ENCODE measurements at places on chromosomes 11 and 22.
A peak's percentile ranks its signal among the peaks of the same experiment; 100 is the strongest.

DNA sequence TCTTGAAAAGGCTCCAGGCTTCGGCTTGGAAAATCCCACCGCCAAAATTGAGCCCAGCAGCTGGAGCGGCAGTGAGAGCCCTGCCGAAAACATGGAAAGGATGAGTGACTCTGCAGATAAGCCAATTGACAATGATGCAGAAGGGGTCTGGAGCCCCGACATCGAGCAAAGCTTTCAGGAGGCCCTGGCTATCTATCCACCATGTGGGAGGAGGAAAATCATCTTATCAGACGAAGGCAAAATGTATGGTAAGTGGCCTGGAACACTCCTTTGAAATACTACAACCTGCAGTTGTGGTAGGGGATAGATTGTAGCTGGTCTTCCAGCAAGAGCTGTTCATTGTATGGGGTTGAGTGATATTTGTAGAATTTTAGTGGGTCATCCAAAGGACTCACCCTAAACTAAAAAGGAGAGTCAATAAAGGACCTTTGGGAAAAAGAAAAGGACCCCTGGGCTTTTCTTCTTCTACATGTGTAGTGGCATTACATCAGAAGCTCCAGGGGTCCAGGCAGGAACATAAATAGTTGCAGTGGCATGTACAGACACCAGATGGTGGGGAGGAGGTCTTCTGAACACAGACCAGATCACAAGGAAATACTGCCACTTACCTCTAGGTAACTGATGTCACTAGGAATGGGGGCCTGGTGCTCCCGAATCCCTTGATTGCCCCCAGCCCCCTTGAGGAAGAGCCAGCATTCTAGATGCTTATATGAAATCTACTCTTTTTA, 90.1 kb downstream of the TEAD1 start:
- no peak for DNase-seq

GRCh38 chr22:30216710-30217109, 29.8 kb downstream of the LIF start:
- no peak for DNase-seq

DNA sequence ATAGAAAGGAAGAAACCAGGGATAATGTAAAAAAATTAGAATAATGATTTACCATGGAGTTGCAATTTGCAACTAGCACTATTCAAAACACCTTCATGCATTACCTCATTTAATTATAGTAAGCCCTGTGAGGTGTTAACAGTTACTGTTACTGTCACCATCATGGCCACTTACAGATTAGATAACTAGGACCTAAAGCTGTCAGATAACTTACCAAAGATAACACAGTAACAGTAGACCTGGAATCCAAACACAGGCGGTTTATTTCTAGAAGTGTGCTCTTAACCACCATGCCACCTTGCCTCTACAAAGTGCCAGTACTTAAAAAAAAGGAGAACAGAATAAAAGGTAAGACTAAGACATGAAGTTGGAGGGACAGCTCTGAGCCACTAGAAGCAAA, 11.1 kb upstream of the LARGE1 start:
- DNase-seq = no peak

DNA sequence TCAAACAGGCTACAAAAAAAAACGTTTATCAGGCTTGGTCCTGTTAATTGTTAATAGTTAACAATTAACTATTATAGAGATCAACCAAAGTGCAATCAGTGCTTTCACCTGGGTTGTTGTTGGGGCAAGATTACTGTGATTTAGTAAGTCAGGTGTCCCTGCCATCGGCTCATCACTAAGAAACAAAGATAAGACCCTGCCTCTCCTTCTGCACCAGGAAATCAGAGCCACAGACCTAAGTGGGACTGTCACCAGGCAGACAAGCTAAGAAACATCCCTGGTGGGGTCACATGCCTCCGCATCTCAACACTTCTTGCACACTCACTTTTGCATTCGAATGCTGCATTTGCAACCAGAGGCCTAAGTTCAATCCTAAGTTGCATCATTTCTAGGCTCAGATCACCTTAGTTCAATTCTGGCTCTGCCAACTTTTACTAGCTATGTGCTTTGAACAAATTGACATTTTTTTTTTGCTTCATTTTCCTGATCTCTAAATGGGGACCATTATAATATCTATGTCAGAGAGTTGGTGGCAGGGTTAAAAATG, 298.9 kb upstream of the B3GAT1 start:
- no peak for DNase-seq

GRCh38 chr22:36826262-36826661, 9.4 kb upstream of the PVALB start:
- DNase-seq = no peak

DNA sequence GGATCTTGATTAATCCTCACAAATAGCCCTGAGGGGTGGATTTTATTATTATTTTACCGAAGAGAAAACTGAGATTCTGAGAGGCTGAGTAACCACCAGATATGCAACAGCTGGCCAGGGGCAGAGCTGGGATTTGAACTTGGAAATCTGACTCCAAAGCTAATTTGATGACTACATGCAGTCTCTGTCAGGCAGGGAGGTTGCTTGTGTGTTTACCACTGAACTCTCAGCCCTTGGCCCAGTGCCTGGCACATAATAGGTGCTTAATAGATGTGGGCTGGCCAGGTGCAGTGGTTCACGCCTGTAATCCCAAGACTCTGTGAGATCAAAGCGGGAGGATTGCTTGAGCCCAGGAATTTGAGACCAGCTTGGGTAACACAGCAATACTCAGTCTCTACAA, 121.7 kb upstream of the CRYBB3 start:
- DNase-seq = no peak

DNA sequence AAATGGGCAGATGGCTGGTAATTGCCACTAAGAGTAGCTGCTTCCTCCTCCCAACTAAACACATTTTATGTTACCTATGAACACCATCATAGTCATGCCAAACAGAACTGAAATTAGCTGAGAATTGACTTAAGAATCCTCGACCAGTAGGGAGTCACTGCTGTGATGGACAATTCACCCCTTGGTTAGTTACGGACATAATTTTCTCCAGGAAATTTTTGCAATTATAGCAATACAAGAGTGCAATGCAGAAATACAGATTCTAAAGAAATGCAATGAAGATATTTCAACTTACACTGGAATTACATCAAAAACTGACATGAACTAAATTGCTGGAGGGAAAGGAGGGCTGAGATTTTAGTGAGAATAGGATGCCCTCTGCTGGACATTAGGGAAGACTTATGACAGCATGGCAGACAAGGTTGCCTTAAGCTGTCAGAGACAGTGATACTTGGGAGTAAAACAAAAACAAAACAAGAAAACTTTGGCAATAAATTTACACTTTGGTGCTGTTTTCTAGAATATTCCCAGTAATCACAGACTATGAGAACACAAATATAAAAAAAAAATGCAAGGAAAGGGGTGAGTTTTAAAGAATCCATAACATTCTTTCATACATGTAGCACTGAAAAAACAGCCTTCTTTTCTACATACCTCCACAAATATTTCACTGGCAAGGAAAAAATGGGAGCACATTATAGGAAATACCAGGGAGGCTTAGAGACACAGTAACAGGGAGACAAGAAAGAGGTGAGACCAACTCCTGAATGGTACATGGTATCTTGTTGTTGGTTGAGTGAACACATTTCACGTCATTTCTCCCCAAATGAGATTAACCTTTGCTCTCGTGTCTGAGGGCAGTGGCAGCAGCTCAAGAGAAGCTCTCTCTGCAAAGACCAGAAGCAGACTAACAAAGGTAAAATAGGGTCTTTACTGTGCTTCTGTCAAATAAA, 11.2 kb upstream of the PPP2R1B start:
- DNase-seq = no peak

DNA sequence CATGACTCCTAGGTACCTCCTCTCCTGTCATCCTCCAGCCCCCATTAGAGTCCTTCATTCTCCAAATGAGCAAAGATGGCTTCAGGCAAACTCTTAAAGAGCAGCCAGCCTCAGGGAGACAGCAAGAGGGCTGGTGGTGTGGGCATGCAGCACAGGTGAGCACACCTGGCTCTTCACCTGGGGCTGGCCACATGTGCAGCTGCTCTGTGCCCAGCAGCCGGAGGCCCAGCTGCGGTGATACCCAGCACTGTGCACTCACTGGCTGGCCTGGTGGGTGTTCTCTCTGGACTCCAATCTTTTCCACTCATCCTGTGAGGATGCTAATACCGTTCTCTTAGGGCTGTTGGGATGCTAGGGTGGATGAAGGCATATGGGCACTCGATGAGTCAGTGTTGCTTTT, 106.1 kb upstream of the PARVA start:
- DNase-seq = no peak

DNA sequence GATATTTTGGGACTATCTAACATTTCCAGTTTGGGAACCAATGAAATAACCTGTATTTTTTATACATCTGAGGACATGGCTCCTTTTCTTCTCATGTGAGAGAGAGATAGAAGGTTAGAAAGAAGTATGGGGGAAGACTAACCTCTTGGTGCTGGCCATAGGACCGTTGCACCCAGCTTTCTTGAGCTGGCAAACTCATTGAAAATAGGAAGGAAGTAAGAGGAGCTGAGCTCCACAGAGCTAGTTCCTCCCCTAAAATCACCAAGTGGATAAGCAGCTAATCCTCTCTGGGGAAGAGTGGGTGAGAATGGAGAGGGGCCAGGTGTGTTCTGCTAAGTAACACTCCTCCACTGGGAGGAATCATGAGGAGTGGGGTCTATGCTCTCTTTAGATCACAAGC, 387.4 kb upstream of the CADM1 start:
- no peak for DNase-seq

DNA sequence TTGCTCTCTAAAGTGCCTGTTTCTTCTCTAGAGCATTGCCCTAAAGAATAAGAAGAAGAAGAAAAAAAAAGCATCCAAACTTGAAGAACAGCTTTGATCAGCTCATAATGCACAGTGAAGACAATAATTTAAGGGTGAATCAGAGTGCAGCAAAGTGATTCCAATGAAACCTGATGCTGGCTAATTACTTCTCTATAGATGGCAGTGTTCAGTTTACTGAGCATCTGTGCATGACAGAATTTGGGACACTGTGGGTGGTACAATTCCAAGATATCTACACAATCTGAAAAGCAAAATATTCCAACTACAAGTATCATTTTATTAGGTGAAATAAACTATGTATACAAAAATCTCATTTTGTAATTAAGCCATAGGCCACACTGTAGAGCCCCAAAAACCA, 450.5 kb upstream of the CCDC90B start:
- no peak for DNase-seq

DNA sequence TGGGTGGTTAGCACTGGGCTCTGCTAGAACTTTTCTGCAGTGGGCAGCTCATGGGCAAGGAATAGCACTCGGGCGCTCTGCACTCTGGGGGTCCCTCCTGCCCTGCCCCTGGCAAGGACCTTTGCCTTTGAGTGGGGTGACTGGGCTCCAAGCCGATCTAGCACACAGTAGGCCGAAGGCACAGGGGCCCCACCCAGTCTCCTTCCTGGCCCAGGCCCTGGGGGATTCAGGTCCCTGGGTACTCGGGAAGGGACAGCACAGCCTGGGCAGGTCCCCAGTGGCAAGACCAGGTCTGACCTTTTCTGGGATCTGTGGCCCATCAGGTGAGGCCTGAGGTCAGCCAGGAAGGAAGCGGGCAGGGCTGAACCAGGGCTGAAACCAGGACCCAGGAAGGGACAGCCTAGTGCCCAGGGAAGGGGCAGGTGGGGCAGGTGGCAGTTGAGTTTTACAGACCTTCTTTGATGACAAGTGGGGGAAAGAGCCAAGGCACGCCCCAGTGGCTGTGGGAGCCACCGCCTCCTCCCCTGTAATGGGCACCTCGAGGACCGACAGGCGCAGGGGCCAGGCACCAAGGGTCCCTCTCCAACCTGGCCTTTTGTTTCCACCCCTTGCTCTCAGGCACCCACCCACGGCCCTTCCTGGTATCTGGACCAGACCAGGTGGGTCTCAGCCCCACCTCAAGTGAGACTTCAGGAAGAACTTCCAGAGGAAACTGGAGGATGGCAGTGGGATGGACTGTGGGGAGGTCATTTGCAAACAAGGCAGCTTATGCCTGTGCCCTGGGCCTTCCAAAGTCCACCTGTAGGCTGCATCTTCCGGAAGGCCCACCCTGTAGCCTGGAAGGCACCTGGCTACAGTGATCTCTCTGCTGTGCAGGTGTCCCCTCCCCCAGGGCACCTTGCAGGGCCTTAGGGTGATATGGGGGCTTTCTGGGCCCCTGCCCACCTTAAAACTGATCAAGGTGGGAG, 883 bp upstream of the AIFM3 start:
- DNase-seq = no peak

GRCh38 chr11:9263840-9264315, 1.3 kb downstream of the DENND5A start:
- DNase-seq = peak; percentile 11

DNA sequence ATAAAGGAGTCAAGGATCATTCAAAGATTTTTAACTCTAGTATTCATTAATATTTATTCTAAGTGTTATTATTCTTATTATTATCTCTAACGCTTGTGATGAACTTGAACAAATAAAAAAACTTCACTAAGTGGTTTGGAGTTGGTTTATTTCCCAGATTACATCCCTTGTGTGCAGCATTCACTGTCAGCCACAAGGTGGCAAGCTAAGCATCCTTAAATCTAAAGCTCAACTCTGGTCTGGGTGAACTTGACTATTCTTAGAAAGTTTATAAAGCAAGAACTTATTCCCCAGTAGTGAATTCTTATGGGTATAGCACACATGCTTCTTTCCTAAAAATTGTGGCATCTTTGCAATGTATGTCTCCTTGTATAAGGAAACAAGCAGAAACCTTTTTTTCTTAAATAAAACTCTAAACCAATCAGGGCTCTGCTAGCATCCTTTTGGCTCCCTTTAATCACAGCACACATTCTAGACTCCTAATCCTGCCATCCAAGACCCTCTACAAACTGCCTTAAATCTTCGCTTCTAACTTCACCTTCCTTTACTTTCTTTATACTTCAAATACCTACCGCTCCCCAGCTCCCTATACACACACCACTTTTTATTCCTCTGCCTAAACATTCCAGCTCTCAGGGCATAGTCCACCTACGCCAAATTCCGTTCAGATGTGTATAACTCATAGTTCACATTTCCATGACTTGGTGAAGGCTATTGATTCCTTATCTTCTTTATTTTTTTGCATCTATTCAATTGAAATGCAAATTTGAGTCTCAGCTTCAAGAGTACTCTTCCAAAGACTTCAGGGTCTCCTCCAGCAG, 1068.8 kb downstream of the DLG2 start:
- DNase-seq = no peak

GRCh38 chr22:47352920-47353700, 590.7 kb downstream of the TBC1D22A start:
- DNase-seq = peak; percentile 27

- DNase-seq = no peak
These were observed 46.5 kb upstream of the GDPD4 start for GRCh38 chr11:77347948-77348347.

DNA sequence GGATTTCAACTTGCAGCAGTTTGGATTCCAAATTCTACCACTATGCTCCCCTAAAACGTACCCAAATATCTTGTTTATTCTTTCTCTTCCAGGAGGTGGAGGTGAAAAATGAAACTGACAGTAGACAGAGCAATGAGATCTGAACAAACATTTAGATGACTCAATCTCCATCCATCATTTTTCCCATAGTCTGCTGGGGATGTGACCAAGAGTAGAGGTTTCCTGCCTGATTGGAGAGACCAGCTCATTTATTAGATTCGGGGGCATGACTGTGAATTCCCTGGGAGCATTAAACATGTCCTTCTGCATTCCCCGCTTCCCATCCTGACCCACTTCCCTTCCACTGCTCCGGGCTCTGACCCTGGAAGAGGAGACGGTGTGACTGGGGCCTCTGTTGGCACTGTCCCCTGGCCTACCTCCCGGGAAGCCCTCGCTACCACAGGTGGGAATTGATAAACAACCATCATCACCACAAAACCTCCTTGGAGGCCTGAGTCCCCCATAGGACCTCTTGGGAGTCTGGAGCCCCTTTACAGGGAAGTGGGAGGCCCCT, 20.3 kb downstream of the DKK3 start:
- DNase-seq = no peak

All from CD8-positive, alpha-beta T cell (primary cell).